ENCODE measurements at places on chromosomes 7 and 10. TPM values are rescaled to one million over a fixed set of nuclear protein-coding genes. Genes with fewer than 3 reads are reported as not detected.
A peak's percentile ranks its signal among the peaks of the same experiment; 100 is the strongest.

DNA sequence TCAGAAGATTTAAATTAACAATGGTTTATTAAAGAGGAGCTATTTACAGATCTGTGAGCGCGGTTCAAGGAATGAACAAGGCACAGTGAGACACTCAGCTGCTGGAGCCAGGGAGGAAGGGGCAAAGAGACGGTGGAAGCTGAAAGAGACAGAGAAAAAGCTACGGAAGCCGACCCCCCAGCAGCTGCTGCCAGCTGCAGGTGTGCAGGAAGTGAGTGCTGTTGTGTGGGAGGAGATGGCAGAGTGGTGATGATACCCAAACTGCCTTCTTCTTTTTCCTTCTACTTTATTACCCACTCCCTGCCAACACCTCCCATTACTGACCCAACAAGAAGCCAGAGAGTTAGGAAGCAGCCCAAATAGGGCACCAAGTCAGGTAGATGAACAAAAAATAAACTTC, 41.9 kb upstream of the MBL2 start:
- DNase-seq = no peak

DNA sequence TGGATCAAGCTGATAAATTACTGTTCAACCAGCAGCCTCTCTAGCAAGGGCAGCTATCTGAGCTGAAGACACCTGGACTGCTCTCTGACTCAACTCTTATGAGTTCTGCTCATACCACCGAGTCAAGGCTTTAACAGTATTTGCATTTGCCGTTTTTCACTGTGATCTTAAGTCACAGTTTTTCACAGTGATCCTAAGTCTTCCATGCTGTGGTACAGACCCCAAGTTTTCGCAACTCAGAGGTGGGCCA, 31.3 kb downstream of the PIP4K2A start:
- no peak for DNase-seq

DNA sequence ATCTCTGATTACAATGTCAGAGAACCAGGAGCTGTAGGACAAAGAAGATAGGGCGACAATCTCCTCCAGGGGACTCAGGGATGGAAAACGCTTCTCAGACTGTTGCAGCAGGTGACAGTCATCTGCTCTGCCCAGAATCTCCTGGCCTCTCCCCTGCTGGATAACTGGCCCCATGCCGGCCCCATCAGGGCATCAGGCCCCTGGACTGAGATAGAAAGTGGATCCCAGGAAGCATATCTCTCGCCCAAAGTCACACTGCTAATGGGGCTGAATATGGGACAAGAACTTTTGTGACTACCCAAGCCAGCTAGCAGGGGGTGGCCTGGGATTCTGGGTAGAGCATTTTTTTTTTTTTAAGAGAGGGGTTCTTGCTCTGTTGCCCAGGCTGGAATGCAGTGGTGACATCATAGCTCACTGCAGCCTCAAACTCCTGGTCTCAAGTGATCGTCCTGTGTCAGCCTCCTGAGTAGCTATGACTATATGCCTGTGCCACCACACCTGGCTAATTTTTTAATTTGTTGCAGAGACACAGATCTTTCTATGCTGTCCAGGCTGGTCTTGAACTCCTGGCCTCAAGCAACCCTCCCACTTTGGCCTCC, 20.5 kb upstream of the MLXIPL start:
- DNase-seq = no peak

- no peak for DNase-seq
These were observed 39.5 kb downstream of the FAM20C start for GRCh38 chr7:231858-232246.

- no peak for DNase-seq
These were observed 78.5 kb upstream of the ADCY1 start for GRCh38 chr7:45495618-45496017.

DNA sequence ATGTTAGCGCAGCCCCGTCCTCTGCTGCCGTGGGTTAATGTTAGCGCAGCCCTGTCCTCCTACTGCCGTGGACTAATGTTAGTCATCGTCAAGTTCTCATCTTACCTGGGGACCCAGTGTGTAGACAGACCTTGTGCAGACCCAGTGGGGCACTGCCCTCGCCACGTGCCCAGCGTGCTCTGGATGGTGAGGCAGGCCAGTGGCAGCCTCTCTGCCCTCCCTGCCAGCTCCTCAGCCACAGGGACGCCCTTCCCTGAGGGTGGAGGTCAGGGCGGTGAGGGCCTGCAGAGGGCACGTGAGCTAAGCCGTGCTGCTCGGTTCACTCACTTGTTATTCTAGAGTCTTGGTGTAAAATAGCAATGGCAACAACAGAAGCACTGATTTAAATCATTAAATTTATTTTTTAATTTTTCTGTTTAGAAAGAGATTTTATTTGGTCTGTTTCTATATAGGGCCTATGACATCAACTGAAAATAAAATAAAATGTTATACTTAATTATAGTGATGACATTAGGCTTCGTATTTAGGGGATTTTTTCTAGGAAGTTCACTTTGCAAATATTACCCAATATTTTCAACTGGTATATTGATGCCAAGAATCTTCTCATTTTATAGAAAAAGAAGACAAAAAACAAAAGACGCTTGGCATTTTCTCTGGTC, 48.4 kb downstream of the NKX6-2 start:
- no peak for DNase-seq

GRCh38 chr10:77796311-77796915, 130.1 kb downstream of the DLG5 start:
- DNase-seq = no peak

DNA sequence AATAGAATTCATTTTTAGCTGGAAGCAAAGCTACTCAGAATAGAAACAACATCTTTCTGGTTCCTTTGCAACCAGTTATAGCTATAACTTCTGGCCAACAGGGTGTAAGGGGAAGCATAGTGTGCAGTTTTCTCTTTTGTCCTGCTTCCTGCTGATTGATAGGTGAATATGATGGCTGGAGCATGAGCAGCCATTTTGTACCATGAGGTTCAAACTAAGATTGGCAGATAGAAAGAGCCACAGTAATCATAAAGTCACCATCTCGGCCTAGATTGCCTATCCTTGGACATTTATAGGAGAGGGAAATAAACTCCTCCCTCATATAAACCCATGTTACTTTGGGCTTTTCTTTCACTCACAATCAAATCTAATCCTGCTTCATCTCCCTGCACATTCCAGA, 102.2 kb upstream of the FGFR2 start:
- no peak for DNase-seq

- DNase-seq = no peak
These were observed 360.4 kb downstream of the CXCL12 start for GRCh38 chr10:44024356-44025116.

- DNase-seq = peak; percentile 48
These were observed 111.7 kb upstream of the BTBD16 start for GRCh38 chr10:122159141-122159970.

GRCh38 chr10:79070606-79071395, 2.0 kb downstream of the ZMIZ1 start:
- peak; percentile 99 for DNase-seq

DNA sequence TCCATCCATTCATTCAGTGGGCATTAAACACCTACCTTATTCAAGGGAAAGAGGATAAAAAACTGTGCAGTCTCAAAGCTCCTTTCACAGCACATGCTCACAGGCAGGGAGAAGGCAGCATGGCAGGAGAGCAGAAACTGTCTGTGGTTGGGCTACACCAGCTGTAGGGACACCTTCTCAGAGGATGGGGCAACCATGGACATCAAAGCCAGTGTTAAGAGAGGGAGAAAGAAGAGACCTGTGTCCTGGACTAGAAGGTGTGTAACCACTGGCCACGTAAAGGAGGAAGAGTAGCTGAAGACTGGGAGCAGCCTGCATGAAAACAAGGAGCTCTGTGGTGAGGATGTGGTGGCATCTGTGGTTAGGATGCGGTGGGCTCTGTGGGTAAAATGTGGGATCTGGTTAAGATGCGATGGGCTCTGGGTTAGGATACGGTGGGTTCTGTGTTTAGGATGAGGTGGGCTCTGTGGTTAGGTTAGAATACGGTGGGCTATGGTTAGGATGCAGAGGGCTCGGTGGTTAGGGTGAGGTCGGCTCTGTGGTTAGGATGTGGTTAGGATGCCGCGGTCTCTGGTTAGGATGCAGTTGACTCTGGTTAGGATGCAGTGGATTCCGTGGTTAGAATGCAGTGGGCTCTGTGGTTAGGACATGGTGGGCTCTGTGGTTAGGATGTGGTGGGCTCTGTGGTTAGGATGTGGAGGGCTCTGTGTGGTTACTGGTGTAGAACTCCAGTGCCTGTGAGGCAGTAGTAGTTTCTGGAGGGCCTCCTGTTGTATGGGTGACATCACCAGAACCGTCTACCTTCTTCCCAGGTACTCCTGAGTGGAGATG, 197.6 kb downstream of the WDR37 start:
- DNase-seq = no peak

DNA sequence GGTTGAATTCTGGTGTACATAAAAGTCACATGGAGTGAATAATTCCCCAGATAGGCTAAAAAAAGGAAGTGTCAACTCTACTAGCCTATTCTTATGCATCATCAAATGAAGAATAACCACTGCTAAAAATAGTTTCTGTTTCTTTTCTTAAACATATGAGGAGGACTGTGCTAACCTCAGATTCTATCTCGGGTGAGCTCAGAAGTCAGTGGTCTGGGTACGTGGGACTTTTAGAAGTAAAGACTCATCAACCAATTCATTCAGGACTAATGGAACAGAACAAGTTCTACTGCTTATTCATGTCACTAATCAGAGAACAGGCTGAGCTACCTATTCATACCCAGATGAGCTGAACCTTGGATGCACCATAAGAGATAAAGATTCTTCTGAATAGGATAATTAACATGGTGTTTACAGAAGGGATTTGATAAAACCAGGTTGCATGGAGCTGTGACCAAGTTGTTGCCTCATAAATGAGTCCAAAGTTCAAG, 9.5 kb upstream of the ASAH2 start:
- no peak for DNase-seq

DNA sequence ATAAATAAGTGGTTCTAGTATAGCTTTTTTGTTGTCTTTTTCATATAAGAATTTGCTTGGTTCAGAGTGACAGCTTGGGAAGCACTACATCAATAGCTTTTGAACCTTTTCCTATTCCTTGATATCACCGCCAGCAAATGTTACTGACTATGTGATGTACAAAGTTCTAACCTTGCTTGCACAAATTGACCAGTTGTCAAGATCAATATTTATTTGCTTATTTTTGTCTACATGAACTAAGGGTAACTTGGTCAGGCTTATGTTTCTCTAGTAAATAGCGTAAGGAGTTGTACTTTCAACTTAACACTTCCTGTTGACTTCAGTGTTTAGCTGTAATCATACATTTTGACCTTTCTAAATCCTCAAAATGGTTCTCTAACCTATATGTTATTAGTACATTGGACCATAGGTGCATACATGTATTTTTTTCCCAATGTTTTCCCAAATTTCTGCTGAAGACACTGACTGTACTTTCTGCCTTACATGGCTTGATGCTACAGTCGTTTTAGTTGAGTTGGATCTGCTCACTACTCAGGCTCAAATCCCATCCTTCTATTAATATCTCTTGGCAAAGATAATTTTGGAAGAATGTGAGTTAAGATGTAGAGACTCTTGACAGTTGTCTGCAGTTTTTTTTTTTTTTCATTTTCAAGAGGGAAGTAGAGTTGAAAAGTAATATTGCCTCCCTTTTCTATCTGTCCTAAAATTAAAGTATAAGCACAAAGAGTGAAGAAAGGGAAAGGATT, 239.1 kb upstream of the KAT6B start:
- DNase-seq = no peak

DNA sequence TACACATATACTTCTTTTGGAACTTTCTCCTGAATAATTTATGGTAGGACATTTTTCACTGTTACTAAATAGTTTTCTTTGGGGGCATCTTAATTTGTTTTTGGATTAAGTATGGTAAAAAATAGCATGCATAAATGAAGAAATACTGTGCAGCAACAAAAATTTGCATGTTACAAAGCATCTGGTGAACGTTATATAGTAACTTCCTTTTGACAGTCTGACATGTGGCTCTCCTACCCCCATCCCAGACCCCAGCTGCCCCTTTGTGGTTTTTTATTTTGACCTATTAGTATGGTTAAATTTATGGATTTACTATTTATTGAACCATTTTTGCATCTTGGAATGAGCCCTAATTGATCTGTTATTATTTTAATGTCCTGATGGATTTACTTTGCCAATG, 9.9 kb downstream of the TASOR2 start:
- DNase-seq = no peak

GRCh38 chr10:128187788-128188185, 61.6 kb upstream of the MKI67 start:
- no peak for DNase-seq

GRCh38 chr7:18647582-18647981, 152.0 kb downstream of the HDAC9 start:
- no peak for DNase-seq

GRCh38 chr10:18418541-18419215, 232.7 kb downstream of the NSUN6 start:
- peak; percentile 13 for DNase-seq

- no peak for DNase-seq
These were observed 24.0 kb downstream of the HOXA1 start for GRCh38 chr7:27071622-27072390.

DNA sequence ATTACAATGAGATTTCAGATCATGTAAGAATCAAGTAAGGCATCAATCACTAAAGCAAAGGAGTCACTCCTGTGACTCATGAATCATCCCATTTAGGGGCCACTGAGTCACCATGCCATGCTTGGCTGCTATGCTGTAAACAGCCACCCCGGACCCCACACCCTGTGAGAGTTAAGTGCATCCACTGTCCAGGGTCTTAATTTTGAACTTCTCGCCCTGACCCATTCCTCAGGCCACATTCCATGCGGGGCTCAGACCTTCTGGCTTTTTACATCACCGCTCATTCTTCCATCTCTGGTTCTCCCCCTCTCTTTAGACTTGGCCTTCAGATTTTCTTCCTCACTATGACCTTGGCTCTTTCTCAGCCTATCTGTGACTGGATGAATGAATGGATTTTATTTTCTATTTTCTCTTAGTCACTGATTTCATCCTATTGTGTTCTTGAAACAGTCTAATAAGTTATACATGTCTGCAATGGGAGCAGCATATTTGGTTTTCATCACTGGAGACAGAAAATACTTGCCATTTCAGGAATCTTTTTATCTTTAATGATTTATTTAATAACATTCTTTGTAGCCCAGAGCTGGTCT, 239.6 kb downstream of the SKIDA1 start:
- no peak for DNase-seq

DNA sequence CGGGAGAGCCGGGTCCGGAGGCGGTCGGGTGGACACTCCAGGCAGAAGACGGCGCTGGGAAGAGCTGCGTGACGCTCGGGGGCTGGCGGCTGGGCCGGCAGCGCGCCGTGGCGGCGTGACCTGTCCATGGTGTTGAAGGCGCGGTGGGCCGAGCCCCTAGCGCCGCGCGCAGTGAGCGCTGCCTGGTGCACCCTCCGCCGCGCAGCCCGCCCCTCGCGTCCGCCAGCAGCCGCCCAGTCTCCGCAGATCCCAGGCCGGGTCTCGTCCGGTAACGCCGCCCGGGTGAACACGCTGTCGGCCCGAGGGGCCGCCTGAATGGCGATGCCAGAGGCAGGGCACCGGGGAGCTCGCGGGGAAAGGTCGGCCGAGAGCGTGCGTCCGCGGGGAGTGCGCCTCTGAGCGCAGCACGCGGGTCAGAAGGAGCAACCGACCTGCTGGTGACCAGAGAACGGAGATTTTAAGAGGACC, 657 bp upstream of the TMEM178B start:
- peak; percentile 90 for DNase-seq

Gene WDFY4
- total RNA-seq = 0.36 TPM

Gene FBXL15
- total RNA-seq = 5.9 TPM

Gene TACR2
- 0.36 TPM for total RNA-seq

Gene C10orf105
- not detected for total RNA-seq

Gene NACAD
- total RNA-seq = 0.72 TPM

Gene CAMK1D
- total RNA-seq = 11.2 TPM

Gene CPA4
- 28.2 TPM for total RNA-seq

Gene COPS6
- total RNA-seq = 42.4 TPM

Gene SLC39A12
- not detected for total RNA-seq

Gene OR2A5
- total RNA-seq = not detected

Gene ZWINT
- 6.8 TPM for total RNA-seq

Gene CDHR1
- total RNA-seq = under 0.01 TPM

Measured in osteoblast (primary cell).